ENCODE measurements at places on chromosomes 5 and 9.

DNA sequence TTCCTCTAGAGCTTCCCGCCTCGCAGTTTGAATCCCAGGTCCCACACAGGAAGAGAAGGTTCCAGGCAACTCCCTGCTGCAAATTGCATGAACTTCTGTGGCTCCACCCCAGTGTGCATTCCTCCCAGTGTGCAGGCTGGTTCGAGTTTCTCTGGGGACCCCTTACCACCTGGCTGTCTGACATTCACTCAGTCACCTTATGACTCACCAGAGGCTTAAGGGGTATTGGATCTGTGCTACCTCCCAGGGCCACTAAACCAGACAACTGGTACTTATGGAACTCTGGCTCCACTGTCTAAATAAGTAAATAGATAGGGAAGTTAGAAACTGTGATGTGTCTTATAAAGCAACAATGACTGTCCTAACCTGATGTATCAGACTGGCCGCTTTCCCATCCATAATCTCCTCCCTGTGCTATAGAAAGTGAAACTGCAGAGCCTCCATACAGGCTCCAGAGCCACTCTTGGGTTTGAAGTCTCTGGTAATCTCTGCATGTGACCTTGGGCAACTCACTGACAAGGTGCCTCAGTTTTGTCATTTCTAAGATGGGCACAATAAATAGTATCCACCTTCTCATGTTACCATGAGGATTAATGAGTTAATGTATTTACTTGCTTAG lies 720.6 kb downstream of the SEMA5A start:
- DNase-seq: no peak

GRCh38 chr9:6272229-6272598 lies 56.0 kb upstream of the TPD52L3 start:
- no peak for DNase-seq

- DNase-seq: no peak
These were observed 131.8 kb downstream of the TAF11L14 start for GRCh38 chr5:17766031-17766430.

- no peak for DNase-seq
These were observed 662.0 kb downstream of the PTPRD start for GRCh38 chr9:9950813-9951212.

DNA sequence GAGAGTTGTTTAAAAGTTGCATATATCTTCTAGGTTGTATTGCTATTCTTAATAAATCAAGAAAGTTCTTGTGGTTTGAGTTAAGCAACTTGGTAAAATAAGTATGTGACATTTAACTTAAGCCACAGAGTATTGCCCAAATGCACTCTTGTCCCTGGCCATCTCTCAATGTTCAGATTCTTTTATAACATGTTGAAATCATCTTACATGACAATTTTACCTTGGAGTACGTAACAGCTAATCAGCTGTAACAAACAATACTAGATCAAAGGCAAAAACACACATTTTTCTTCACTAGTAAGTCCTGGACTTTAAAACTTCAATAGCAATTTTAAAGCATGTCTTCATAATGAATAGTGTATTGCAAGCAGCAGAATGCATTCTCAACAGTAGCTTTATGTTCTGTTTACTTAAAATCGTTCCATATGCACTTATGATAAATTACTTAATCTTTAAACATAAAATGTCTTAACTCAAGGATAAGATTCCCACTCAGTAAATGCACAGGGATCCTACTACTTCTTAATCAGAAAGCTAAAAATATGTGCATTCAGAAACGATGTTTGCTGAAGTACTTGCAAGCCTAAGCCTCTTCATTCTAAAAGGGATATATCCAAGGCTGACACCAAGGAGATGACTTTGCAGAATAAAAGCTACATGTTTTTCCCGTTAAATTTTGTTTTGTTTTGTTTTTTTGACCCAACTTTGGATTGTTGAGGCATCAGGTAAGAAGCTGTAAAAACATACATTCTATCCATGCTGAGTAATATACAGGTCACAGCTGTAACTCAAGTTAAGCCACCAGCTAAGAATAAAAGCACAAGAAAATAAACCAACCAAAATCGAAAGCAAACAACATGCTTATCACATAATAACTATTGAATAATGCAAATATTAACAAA lies 86.1 kb upstream of the NFIB start:
- no peak for DNase-seq

DNA sequence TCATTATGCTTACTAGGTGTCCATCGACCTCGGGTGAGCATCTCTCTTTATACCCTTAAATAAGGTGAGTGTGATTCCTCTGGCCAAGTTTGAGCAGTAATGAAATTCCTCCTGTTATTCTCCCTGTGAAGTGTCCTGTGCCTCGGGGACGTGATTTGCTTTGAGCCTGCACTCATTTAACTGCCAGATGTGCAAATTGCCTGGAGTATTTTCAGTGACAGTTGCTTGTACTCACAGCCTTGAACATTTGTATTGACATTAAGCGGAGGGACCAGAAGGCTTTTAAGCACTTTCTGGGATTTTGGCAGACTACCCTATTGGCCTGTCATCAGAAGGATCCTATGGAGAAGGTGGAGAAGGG lies 126.9 kb downstream of the DOCK2 start:
- DNase-seq: no peak

GRCh38 chr5:130333089-130333488 lies 428.8 kb downstream of the CHSY3 start:
- no peak for DNase-seq

DNA sequence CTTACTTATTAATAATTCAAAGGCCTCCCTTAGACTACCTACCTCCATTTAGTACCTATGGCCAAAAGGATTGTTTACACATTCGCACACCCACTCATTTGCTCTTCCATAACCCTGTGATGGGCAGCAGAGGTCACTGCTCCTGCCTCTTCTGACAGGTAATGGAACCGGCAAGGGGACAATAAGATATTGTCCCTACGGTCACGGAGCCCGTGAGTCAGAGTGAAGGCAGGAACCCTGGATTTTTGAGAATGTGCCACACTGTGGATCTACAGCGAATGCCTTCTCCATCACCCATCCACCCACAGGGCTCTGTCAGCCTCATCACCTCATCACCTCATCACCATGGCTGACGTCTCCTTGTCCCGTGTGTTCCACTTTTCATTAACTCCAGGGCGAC lies 132.3 kb downstream of the MYO10 start:
- no peak for DNase-seq

GRCh38 chr5:22567983-22568382 lies 285.2 kb downstream of the CDH12 start:
- DNase-seq: no peak

- peak; percentile 28 for DNase-seq
These were observed 7.5 kb downstream of the SURF4 start for GRCh38 chr9:133368249-133368881.

- no peak for DNase-seq
These were observed 27.7 kb downstream of the KCTD16 start for GRCh38 chr5:144198386-144198785.

DNA sequence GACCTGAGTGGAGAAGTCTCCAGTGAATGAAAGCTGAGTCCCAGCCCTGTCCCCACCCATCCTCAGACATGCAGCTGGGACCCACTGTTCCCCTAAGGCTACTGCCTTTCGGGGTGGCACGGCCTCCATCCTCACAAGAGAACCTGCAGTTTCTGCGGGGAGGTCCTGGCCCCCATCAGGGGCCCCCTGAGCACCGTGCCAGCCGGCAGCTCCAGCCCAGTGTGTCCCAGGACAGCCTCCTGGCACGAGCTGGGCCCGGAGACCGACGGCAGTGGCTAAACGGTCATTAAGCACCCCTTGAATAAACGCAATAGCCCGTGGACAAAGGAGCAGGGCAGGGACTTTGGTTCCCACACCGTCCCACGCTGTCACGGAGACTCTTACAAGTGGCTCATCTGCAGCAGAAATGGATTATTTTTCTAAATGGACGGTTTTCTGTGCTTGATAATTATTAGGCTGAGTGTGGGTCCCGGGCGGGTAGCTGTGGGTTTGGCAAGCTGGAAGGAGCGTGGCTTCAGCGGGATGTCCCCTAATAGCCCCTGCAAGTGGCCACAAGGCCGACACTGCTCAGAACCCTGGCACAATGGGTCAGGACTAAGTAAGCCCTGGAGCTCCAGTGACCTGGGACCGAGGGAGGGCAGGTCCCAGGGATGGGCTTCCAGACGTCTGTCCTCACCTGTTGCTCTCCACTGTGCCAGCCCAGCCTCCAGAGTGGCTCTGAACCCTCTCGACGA lies 17.4 kb downstream of the FAM78A start:
- no peak for DNase-seq

- DNase-seq: peak; percentile 81
These were observed 396.5 kb downstream of the ANXA1 start for GRCh38 chr9:73548201-73548600.

DNA sequence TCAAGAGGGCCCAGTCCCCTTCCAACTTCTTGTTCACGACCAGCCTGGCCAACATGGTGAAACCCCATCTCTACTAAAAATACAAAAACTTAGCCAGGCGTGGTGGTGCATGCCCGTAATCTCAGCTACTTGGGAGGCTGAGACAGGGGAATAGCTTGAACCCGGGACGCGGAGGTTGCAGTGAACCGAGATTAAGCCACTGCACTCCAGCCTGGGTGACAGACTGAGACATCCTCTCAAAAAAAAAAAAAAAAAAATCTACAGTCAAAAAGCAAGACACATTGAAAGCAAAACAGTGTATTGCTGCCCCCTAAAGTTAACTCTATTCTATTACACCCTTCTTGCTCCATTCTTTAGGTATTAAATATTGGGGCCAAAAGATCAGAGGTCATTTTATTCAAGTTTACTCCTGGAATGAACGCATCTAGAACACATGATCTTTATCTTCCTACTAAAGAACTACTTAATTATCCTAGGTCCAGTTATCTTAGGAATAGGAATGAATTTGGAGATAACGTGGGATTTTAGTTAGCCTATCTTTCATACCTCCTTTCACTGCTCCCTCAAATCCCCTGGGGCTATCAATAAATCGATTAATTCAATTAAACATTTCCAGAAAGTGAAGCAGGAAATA lies 2.4 kb downstream of the ATG12 start:
- DNase-seq: no peak

DNA sequence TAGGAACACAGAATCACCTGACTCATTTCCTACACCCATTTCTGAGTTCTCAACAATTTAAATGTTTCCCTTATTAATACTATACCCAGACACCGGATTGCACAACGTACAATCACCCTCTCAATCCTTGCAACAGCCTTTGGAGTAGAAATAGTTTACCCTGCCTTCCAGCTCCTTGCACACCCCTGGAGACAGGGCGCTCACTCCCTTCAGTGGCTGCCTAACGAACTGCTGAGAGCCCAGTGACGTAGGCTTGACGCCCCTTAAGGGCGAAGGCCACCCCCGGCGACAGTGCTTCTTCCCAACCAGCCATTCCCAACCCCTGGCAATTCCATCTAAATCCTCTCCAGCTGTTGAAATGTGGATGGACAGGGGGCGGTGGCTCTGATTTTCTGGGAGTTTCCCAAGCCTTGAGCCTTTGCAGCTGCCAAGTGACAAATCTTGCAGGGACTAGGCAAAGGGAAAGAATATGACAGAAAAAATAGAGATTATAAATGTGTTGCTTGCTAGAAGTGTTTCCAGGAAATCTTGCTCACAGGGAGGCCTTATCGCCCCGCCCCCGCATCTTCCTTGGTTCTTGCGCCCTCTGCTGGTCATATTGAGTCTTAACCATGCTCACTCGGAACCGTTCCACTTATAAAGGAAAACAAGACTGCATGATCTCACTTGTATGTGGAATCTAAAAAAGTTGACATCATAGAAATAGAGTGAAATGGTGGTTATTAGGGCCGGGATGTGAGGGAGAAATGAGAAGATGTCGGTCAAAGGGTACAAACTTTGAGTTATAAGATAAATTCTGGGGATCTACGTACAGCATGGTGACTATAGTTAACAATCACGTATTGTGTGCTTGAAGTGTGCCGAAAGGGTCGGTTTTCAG lies 7.6 kb upstream of the BARX1 start:
- peak; percentile 69 for DNase-seq

DNA sequence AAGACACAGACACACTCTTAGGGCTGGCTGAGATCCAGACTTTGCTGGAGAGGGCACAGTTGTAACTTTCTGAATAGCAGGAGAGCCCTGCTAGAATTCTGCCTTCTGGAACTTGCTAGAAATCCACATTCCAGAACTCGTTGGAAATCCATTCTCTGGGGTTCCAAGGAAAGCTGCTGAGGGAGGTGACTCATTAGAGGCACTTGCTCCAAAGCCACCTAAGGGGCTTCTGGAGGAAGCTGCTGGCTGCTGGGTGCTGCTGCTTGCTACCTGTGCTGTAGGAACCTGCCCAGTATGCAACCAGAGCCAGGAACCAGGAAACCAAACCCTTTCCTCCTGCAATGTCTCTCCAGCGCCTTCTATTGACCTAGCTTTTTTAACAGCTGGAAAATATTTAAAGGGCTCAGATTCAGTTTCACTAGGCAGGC lies 4.1 kb upstream of the TLE4 start:
- DNase-seq: no peak

DNA sequence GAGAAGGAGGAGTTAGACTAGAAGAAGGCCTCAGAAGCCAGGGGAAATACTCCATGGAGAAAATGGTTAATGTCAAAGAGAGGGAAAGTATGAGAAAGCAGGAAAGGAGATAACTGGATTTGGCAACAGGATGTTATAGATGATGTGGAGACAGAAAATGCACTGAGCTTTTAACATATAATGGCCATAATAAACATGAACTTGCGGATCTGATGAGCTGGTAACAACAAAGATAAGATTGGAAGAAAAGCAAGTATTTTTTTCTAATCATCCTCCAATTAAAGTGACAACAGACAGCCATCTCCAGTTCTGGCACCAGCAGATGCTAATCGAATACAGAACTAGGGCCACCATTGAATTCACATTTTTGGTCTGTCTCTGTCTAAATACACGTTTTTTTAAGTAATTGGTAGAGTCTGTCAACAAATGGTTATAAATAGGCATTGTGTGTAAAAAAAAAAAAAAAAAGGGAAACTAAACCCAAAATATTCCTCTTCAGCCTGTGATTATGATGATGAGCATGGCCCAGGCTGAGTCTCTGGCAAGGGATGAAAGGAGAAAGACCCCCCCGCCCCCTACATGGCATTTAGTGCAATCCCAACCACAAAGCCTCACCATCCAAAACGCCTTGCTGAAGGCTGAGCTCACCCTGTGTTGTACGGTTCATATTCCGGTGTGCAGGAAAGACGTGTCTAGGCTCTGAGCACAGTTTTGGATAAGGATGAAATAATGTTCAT lies 149.5 kb upstream of the LHFPL2 start:
- no peak for DNase-seq

DNA sequence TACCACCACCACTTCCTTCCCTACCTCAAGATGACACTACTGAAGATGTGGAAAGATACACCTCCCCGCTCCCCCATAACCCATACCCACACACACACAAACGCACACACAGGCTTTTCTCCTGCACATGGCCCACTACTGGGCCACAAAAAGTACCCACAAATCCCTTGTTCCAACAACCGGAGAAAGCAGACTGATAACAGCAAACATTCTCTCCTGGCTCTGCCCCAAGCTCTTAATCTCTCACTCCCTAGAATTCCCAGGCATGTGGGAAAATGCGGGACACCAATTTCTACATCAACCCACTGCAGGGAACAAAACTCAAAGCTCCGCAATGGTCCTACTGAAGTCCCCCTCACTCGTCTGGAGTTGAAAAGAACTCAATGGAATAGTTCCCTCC lies 611.0 kb upstream of the KLF4 start:
- no peak for DNase-seq

- DNase-seq: no peak
These were observed 517.3 kb upstream of the TLE4 start for GRCh38 chr9:79054500-79054899.

- DNase-seq: no peak
These were observed 17.5 kb downstream of the NR2F1 start for GRCh38 chr5:93600409-93601070.
